ENCODE measurements at places on chromosomes 3 and 15. TPM values are rescaled to one million over a fixed set of nuclear protein-coding genes. Genes with fewer than 3 reads are reported as not detected.

DNA sequence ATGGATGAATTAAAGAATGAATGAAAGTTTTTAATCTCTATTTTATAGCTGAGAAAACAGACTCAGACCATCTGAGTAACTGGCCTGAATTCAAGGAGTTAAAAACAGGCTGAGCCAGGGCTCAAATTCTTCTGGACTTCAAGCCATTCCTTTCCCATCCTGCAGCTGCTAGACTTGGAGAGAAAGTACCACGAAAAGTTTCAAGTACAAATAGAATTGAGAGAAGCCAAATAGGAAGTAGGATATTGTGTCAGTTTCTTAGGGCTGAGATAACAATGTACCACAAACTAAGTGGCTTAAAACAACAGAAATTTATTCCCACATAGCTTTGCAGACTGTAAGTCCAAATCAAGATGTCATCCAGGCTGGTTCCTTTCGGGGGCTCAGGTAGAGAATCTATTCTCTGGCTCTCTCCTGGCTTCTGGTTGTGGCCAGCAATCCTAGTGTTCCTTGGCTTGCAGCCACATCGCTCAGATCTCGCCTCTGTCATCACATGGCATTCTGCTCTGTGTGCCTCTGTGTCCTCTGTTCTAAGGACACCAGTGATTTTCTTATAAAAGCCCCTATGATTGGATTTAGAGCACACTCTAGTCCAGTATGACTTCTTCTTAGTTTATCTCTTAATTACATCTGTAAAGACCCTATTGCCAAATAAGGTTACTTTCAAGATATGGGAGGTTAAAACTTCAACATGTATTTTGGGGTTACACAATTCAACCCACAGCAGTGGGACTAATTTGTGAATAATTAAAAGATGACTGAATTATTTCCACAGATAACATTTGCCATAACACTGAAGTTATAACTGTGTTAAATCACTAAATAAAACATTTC, 25.7 kb upstream of the GOLIM4 start:
- DNase-seq, result peak; percentile 61

- peak; percentile 77 for DNase-seq
These were observed at the start of gene SEMA3F for GRCh38 chr3:50154840-50155490. Gene SEMA3F (plus strand): TSS chr3:50155324. CDS start chr3:50159623, 4,299 bp downstream.

- DNase-seq, result no peak
These were observed 151.1 kb downstream of the ADAMTS17 start for GRCh38 chr15:100190675-100191074.

DNA sequence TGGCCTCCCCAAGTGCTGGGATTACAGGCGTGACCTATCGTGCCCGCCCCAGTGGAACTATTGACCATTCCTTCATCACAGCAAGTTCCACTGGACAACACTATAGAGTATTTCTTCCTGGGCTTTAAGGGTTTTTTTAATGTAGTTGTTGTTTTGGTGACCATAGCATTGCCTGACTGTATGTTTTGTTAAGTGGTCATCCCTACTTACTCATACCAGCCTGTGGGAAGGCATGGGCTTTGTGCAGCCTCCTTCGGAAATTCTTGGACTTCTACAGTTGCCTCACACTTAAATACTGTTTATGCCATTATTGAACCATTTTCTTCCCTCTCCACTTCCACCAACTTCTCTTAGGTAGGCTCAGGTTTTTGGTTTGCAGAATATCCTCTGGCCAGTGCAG, 19.9 kb upstream of the ALPK3 start:
- no peak for DNase-seq

GRCh38 chr3:44762690-44763089, 1.1 kb downstream of the KIF15 start:
- DNase-seq, result no peak

DNA sequence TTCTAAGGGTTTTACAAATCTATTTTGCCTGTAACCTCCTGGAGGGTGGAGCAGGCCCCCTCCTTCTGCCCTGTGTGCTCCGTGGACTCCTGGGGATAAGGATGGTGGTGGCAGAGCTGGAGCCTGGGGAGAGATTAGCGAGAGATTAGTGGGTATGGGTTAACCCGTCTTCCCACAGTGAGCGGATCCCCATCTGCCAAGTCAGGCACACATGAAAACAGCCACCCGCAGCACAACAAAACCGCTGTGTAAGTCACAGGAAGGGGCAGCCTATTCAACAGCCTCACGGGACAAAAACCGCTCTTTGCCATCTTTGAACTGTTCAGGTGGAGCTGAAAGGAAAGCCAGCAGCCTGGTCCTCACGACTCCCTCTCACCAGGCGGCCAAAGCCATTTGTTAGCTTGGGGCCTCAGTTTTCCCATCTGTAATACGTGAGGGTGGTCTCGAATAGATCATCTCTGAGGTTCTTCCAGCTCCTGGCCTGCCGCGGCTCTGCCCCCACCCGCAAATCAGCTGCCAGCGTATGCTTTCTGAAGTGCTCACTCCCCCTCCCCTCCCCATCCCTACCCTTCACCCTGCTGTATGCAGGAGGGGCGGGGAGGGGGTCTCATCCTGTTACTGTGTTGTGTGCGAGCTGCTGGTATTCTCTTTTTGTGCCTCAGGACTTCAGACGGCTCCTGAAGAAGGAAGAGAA, 43.6 kb downstream of the PDIA5 start:
- DNase-seq, result no peak

- DNase-seq, result no peak
These were observed 12.4 kb upstream of the USP3 start for GRCh38 chr15:63491979-63492378.

GRCh38 chr3:174854987-174855386, 4.1 kb upstream of the NAALADL2 start:
- DNase-seq, result no peak

GRCh38 chr15:35145336-35145735, 60.2 kb upstream of the NANOGP8 start:
- DNase-seq, result no peak

GRCh38 chr3:172654470-172654869, 56.4 kb downstream of the NCEH1 start:
- no peak for DNase-seq

DNA sequence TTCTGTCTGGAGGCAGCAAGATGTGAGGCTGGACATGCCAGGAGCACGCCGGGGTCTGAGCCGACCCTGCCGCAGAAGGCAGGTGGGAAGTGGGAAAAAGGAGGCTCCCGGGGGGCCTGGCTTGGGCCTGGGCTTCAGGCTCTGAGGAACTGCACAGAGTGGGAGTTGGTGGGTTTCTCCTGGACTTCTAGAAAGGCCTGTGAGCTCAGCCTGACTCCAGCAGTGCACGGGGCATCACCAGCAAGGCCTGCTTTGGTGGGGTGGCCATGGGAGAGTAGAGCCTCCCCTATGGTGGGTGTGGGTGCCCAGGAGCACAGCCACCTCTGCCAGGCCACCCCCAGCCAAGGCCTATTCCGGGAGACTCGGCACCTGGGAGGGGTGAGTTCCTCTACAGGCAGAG, 18.1 kb upstream of the SLC41A3 start:
- DNase-seq, result no peak

DNA sequence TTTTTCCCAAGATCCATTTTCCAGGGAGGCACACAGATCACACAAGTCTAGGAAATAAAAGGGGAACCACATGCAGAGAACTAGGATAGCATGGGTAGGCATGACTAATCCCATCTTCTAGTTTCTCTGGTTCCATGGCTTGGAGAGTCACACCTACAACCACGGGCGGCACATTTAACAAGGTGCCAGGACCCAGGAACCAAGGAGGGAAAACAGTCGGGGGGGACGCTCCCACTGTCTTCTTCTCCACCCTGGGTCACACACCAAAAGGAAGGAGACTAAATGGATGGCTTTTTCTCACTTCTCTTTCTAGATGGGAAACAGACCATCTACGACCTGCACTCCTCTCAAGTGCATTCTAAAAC, 4.6 kb upstream of the SMCO1 start:
- DNase-seq, result no peak

DNA sequence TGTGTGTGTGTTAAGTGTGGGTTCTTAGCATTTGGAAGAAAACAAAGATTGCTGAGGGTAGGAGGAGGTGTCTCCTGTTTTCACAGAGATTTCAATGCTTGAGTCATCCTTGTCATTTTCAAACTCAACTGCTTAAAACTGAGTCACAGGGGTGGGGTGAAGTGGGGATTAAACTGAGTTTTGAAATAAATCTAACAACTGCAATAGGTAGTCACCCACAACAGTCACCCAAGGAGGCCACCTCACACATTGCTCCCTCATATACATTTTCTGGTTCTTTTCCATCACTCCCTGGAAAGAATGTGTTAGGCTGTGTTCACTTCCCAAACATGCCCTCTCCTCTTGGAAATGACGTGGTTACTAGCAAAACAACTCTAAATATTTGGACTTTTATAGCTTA, 187.7 kb upstream of the CMC1 start:
- no peak for DNase-seq

DNA sequence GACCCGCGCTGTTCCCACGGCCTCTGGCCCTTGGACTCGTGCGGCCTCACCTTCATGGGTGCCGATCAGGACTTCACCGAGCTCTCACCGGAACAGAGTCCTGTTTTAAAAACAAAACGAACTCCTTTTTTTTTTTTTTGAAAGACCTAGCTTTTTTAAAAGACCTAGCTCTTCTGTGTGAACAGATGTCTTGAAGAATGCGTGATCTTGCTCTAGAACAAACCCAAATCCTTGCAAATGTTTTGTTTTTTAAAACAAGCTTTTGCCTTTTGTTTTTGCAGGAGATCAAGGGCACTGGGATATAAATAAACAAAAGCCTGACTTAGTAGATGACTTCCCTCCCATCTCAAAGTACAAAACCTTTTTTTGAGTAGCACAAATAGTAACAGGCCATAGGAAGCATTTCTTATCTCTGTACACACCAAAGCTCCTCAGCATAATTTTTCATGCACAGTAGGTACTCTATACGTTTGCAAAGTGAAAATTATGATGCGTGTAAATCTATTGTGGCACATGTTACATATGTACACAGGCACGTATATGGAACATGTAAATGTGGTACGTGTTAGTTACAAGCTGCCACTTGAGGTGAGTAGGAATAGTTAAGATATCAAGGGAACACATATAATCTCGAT, 1.1 kb upstream of the MSL2 start:
- no peak for DNase-seq

- DNase-seq, result no peak
These were observed 5.1 kb upstream of the DNAH1 start for GRCh38 chr3:52310861-52311575.

DNA sequence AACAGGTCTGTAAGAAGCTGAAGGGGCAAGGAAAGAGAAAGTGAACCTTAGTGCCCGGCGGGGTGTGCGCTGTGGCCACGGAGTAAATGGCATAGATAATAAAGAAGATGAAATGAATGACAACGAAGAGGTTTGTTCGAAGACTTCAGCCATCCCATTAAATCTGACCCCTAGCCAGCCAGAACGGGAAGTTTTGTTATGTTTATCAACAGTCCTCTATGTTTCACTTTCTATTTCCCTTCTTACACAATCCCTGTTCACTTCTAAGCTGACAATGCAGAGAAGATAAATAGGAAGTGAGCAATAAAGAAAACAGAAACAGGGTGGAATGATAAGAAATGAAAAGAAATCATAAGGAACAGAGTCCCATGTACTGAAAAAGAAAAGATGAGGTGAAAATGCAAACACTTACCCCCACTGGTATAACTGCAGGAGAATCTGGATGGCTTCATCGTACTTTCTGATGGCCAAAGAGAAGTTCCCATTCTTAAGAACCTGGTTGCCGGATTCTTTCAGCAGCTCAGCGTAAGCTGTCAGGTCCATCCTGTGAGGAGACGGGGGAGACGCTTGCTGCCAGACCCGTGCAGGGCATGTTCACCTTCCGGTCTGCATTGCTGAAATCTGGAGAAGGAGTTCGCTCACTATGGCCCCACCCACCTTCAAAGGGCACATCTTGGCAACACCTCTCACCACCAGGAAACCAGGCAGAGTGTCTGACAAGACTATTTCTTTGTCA, 36.8 kb downstream of the TRANK1 start:
- peak; percentile 62 for DNase-seq

DNA sequence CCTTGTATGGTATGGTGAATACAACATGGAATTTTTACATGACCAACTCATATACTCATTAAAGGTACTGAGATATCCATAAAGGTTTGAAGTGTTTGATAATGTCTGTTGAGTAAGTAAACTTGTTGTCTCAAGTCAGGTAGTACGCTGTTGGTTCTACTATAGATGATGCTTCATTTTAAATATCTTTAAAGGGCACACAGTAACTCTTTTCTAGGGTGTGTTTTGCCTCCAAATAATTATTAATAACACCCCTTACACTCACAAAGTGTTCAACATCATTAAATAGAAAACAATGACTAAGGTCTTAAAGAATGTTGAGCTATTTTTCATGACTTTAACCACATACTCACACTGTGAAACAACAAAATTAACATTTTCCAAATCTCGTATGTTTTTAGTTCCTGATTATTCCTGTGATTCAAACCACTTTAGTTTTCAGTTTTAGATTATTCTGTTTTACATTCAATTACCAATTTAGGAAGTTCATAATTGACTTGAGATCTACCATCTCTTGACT, 220.0 kb upstream of the NANOGP8 start:
- no peak for DNase-seq

DNA sequence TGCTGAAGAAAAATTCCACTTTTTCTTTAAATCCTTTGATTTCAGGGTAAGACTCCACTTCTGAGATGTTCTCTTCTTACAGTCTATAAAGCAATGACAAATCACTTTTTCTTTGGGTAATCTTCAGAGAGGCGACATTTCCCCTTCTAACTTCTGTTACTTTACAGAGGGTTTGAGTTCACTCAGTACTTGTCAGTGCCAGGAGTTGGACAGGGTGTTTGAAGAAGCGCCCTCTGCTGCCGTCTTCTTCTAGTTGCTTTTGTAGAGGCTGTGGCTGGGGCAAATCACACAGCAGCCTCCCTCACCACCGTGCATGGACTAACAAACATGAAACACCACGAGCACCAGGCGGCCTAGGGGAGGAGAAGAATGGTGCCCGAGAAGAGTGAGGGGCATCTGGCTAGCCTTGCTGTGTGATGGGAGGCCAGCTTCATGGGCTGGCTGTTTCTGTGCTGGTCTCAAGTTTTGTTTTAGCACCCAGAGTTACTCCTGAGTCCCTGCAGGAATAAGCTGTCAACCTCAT, at the start of gene CD80:
TSS of gene CD80 (minus strand) at position 174 of the 523 bp plus-strand sequence. CDS start 1,886 bp downstream, outside the sequence.
- peak; percentile 55 for DNase-seq

DNA sequence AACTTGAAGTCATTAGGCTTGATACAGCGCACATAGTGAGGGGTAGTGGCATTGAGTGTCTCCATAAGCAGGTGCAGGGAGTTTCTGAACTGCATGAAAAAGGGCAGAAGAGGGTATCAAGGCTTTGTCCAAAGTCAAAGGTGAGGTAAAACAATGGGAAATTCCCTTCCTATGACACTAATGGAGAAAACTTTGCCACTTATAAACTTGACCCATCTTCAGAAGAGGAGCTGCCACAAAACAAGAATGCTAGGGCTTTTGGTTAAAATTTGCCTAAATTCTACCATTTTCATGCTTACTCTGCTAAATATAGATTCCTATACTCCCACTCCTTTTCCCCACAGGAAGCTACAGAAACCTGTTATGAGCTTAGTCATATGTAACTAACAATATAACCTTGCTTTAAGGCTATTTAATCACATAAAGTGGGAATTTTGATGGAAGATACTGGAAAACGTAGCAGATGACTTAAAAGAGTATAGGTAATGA, 87.5 kb upstream of the MYO5C start:
- no peak for DNase-seq

SOX14 gene
- total RNA-seq, result not detected

PLA1A gene
- total RNA-seq, result 8.7 TPM

SEMA3B gene
- total RNA-seq, result 32.6 TPM

SLC33A1 gene
- 20.4 TPM for total RNA-seq

ISLR gene
- 22.8 TPM for total RNA-seq

PLSCR5 gene
- total RNA-seq, result not detected

DUOXA2 gene
- total RNA-seq, result not detected

PLOD2 gene
- 39.0 TPM for total RNA-seq

NOX5 gene
- 0.18 TPM for total RNA-seq

SYNPR gene
- 10.4 TPM for total RNA-seq

GORASP1 gene
- total RNA-seq, result 39.0 TPM

FSIP1 gene
- 0.50 TPM for total RNA-seq

USP4 gene
- total RNA-seq, result 45.5 TPM

CAPN3 gene
- 10.6 TPM for total RNA-seq

Measured in left cardiac atrium (tissue), 4 donors.